ENCODE measurements at places on chromosomes 3 and 15.

DNA sequence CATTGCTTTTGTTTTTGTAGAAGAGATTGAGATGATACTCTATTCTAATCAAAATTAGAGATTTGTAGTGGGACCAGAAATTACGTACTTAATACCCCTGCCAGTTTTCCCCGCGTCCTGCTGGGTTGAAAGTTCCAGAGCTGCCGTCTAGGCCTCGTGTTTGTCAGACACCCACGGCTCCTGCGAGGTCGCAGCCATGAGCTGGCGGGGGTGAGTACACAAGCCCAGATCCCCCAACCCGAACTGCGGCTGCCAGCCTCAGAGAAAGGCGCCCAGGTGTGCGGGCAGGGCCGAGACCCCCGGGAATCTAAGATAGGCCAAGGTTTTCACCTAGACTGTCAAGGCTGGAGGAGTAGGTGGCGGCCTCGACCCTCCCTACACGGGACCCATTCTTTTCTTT, 26.3 kb downstream of the GPR160 start:
- DNase-seq: no peak

DNA sequence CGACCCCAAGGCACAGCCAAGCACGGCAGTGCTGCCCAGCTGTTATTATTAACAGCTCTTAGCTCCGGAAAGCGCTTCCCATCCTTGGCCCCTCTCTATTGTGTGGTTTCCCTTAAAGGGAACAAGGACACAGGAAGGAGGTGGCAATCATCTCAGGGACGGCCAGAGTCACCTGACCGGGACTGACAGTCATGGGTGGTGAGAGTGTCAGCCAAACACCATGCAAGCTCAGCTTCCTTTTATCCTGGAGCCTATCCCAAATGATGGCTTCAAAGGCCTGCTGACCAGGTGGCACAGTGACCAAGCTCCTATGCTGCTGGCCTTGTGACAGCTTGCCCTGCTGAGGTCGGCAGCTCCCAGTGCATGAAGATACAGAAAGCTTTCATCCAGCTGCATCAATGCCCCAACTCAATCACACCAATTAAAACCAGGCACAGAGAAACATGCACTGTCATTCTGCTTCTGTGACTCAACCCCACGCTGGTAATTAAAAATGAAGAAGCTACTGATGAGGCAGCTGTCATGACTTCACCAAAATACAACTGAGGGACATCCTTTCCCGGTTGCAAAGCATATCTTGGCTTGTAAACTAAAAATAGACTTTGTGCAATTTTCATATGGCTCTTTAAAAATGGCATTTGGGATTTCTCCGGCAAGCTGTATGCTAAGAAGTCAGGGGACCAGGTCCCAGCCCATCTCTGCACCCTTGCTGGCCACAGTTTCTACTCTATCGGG, 34.0 kb downstream of the PCSK6 start:
- no peak for DNase-seq

DNA sequence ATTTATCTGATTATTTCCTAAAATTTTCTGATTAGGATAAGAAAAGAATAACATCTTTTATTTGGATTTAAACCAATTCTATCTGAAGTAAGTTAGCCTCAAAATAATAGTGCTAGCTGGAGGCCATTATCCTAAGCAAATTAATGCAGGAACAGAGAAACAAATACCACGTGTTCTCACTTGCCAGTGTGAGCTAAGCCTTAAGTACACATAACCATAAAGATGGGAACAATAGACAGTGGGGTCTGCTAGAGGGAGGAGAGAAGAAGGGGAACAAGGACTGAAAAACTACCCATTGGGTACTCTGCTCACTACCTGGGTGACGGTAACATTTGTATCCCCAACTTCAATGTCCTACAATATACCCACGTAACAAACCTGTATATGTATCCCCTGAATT, 31.3 kb upstream of the LYSMD4 start:
- no peak for DNase-seq

DNA sequence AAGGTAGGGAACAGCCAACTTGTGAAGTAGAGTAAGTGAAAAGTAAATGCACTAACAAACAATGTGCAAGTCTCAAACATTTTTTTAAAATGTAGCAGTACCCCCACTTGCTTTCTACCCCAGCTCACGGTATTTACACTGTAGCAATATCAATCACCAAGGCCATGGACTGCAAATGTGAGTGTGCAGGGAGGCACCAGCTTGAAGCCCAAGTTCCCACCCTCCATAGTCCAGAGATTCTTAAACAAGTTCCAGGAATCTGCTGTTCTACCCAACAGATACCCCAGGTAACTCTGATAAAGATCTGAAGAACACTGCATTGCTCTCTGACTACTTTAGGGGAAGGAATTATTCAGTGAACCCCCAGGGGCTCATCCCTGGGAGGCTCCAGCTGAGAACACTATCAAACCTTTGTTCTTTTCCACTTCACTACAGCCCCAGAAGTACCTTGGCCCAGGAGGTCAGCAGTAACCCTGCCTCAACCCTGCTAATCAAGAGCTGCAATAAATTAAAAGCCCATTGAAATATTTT, 86.1 kb downstream of the FOXP1 start:
- DNase-seq: no peak

DNA sequence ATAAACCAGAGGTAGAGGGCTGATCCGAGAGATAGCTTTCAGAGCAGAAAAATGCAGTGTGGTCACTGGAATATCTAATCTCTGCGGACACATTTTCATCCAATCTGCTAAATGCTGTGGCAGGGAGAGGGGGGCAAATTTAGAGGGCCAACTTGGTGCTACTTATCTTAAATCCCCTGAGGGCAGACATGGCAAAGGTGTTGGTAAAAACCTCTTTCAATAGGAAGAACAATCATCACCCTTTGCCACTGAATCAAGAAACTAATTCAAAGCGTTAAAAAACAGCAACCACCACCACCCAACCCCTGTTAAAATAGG, 152.9 kb downstream of the MECOM start:
- no peak for DNase-seq

DNA sequence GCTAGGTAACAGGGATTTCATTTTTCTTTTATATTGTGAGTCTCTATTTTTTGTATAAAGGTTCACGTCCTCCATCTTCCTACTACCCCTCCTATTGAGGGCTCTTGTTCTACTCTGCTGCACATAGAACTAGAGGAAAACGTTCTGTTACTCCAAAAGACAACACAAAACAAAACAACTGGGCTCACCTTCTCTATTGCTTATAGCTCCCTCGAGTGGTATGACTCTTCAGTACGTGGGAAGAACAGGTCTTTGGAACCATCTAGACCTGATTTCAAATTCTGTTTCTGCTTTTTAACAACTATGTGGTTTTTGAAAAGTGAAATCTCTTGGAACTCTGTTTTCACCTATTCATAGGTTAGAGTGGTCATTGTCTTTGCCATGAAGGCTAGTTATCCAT, 515.3 kb downstream of the SOX2 start:
- DNase-seq: no peak

- no peak for DNase-seq
These were observed 1013.6 kb downstream of the ROBO1 start for GRCh38 chr3:78754066-78754743.

GRCh38 chr15:45640616-45641015, 5.8 kb downstream of the SQOR start:
- DNase-seq: peak; percentile 39

DNA sequence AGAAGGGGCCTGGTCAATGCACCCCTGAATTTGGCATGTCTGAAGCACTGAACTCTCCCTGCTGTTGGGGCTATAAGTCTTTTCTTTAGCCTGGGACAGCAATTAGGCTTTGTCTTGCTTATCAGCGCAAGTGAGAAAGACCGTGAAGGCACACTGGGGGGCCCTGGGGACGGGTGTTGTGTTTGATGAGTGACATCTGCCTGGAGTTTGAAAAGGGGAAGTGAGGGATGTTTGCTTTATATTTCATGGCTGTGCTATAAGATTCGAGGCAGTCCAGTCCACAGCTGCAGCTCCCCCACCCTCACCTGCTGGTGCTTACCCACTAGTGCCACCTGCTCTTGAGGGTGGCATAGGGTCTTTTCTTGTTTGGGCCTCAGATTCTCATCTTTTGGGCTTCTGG, 44.8 kb downstream of the CEMIP start:
- DNase-seq: no peak

GRCh38 chr3:104069114-104069513, 1297.6 kb upstream of the ALCAM start:
- peak; percentile 9 for DNase-seq

GRCh38 chr3:152305075-152305474, 36.3 kb downstream of the MBNL1 start:
- DNase-seq: no peak

GRCh38 chr3:54875596-54876268, 52.1 kb downstream of the LRTM1 start:
- no peak for DNase-seq

- peak; percentile 57 for DNase-seq
These were observed 20.9 kb downstream of the CD276 start for GRCh38 chr15:73704869-73705645.

DNA sequence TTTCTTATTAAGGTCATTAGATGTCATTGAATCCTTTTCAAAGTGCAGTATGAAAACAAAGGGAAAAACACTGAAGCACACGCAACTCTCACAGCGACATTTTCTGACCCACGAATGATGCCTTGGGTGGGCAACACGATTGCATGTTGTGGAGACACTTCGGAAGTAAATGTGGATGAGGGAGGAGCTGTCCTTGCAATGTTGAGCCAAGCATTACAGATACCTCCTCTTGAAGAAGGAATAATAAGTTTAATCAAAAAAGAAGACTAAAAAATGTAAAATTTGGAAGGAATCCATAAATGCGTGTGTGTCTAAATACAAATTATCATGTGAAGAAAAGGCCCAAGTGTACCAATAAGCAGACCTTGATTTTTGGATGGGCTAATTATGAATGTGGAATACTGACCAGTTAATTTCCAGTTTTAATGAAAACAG, 16.9 kb downstream of the THBS1 start:
- DNase-seq: no peak

DNA sequence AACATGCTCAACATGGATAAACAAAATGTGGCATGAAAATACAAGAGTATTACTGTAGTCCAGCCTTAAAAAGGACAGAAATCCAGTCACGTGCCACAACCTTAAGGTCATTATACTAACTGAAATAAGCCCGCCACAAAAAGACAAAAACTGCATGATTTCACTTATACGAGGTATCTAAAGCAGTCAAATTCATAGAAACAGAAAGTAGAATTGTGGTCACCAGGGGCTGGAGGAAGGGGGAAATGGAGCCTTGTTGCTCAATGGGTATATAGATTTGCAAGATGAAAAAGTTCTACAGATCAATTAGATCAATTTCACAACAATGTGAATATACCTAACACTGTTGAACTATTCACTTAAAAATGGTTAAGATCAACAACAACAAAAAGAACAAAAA, 7.4 kb downstream of the GLB1 start:
- no peak for DNase-seq

DNA sequence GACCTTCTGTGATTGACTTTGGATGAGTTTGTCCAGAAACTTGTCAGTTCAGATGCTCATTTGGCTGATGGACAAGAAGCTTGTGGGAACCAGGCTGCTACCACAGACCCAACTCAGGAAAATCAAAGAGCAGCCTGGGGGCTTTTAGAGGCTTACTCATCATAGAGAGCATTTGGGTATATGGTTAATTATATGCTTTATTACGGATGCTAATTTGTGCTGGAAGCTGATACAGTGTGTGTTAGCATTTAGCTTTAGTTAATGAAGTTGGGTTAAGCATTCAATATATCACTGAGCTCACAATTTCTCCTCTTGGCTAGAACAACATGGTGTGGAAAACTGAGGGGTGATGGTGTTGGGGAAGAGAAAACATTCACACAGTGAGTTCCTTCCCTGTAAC, 664.2 kb upstream of the CFAP20DC start:
- no peak for DNase-seq

GRCh38 chr3:134348524-134348923, 25.7 kb downstream of the AMOTL2 start:
- no peak for DNase-seq

DNA sequence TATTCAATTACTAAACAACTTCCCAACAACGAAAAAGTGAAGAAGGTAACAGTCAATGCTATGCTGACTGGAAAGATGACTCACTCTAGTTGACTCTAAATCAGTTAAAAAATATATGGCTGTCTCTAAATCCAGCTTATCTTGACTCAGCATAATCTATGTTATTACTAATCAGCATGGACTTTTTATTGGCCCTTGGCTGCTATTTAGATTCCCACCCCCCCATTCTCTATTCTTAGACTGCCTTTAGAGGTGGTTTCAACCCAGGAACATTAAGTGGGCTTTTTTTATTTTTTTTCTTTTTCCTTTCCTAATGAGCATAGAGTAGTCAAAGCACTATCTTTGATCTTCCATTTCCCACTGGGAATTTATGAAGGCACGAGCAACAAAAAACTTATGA, 1.9 kb downstream of the PCOLCE2 start:
- peak; percentile 54 for DNase-seq

- no peak for DNase-seq
These were observed 69.8 kb upstream of the MFGE8 start for GRCh38 chr15:88982946-88983342.

- DNase-seq: peak; percentile 34
These were observed 389.0 kb upstream of the THBS1 start for GRCh38 chr15:39191871-39192291.

DNA sequence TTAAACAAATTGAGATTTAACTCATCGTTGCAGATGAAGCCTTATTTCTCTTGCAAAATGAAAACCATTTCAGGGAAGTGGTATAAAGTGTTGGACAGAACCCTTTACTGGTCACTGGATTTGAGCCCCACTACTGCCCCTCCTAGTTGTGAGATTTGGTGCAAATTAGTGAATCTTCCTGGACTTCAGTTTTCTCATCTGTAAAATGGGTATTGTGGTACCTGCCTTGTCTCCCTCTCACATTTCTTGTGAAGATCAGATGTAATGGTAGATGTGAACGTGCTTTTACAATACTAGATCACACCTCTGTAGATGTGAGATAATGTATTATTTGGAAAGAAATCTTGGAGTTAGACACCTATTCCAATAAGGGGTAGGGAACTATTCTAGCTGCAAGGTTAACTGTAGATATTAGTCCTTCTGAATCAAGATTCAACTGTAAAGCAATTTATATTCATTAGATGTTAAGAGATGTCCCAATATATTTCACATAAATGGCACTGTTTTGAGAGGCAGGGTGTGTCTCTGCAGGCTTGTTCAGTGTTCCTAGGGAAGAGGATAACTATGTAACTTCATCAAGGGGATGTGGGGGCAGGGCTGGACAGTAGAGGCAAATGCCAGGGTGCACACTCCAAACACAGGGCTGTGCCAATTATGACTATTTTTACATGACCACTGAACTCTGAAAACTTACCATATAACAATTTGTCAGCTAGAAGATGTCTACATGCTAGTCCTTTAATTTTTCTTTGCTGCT, 112.4 kb upstream of the PFN2 start:
- DNase-seq: no peak

All from HTR-8/SVneo (cell line).